ENCODE measurements at places on chromosomes 1 and 21.

DNA sequence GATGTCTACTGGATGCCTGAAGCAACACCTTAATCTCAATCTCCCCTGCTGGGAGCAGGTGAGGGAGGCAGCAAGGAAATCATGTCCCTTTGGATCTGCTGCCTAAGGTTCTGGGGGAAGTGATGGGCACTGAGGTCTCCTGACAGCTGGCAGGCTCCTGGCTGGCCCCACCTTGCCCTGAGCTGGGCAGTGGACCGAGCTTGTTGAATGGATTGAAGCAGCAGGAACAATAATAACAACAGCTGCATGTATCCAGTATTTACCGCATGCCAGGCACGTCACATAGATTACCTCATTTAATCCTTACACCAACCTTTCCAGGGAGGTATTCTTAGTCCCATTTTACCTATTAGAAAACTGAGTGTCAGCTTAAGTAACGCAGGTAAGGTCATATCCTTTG, 133.9 kb downstream of the PLXNA2 start:
- no peak for DNase-seq

- DNase-seq, result no peak
These were observed 142.0 kb upstream of the IGSF21 start for GRCh38 chr1:17965515-17966100.

- DNase-seq, result no peak
These were observed 3.8 kb downstream of the GFI1 start for GRCh38 chr1:92482665-92483609.

GRCh38 chr1:231016966-231017365, 23.1 kb downstream of the FAM89A start:
- no peak for DNase-seq

DNA sequence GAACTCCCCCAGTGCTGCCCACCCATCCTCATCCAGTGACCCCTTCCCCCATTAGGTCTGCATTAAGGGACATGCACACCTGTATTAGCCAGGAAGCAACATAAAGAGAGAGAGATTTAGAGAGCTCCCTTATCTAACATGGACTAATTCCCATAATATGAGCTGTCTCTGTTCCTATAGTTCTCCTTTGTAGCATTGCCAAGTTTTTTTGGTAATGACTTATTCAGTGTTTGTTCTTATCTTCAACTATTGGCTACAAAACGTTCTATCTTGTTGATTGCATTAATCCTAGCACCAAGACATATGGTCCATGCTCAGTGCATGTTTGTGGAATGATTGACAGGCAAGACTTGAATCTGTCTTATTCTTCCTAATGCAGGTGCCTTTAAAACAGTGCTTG, 264.0 kb downstream of the ADGRL2 start:
- DNase-seq, result no peak

GRCh38 chr1:77371396-77371795, 89.6 kb downstream of the AK5 start:
- no peak for DNase-seq

DNA sequence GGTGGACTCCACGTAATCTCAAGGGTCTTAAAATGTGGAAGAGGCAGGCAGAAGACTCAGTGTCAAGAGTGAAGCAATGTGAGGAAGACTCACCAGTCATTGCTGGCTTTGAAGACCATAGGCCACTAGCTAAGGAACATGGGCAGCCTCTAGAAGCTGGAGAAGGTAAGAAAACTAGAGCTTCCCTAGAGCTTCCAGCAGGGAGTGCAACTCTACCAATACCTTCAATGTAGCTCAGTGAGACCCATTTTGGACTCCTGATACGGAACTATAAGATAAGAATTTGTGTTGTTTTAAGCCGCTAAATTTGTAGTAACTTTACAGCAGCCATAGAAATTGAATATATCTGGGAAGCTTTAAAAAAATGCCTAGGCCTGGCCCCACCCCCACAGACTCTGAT, 18.9 kb downstream of the METTL13 start:
- DNase-seq, result no peak

- no peak for DNase-seq
These were observed 10.1 kb downstream of the AHCYL1 start for GRCh38 chr1:109994654-109995053.

- DNase-seq, result no peak
These were observed 35.9 kb upstream of the SAMSN1 start for GRCh38 chr21:14581902-14582457.

DNA sequence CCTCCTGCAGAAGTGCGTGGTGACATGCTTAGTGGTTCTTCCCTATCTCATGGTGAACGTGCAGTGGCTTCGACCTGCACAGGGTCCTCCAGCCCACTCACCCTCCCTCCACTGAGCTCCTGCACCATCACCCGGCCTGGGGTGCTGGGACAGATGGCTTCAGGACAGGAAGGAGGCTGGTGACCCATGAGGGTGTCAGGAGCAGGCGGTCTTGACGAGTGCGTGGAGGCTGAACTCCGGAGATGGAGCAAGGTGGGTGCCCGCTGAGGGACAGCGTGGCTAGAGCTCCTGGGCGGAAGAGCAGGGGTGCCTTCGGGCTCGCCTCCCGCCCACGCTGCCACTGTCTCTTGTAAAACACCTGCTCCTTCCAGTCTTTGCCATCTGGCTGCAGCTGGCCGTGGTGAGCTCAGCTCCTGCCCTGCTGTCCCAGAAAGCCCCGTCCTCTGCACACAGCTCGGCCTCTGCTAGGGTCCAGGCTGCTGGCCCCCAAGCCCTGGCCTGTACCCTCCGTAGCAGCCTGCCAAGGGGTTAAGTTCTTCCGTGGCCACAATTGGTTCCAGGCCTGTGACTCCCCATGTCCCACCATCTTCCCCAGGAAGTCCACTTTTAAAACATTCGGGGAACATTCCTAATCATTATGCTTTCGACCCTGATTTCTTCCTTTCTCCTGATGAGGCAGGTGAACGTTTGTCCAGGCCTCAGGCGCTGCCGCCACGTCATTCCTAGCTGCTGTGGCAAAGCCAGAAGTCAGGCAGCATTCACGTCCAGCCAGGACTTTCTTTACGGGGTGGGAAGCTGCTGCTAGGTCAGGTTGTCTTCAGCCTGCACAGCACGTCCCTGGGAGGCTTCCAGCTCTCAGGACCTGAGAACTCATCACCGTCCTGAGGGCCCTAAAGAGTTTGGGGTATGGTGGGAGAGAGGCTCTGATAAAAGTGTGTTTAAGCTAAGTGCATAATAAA, 8.1 kb downstream of the KRTAP10-1 start:
- no peak for DNase-seq

DNA sequence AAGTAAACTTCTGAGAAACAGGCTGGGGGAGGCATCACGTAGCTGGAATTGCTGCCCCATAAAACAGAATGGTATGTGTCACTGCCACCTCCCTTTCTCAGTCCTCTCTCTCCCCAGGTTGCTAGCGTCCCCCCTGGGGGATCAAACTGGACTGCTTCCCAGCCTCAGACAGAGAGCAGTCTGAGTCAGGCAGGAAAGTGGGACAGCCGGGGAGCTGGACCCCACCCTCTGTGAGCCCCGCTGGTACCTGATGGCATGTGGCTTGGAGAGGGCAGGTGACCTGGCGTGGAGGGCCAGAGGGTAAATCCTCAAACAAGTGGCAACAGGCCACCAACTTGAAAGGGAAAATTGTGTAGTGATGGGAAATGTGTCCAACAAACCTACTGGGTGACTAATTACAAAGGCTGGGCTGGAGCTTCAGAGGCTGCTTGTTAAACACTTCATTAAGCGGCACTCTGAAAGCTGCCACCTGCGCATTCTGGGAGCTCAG, 1.0 kb upstream of the SFN start:
- DNase-seq, result no peak

Data from NCI-H2081 treated with DMSO at 0.1 percent for 48 hours (cell line).